T-cell (primary cell): ENCODE measurements at places on chromosomes 4 and X.

- DNase-seq: no peak
Measured at GRCh38 chrX:111309083-111309482, 38.8 kb upstream of the CAPN6 start.

GRCh38 chr4:169565606-169566005 lies 46.8 kb downstream of the NEK1 start:
- no peak for DNase-seq

DNA sequence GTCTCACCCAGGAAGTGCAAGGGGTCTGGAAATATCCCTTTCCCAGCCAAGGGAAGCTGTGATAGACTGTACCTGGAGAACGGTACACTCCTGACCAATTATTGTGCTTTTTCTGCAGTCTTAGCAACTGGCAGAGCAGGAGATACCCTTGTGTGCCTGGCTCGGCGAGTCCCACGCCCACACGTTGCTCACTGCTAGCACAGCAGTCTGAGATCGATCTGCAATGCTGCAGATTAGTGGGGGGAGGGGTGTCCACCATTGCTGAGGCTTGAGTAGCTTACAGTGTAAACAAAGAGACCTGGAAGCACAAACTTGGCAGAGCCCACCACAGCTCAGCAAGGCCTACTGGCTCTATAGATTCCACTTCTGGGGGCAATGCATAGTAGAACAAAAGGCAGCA lies 138.5 kb downstream of the CHRDL1 start:
- no peak for DNase-seq

DNA sequence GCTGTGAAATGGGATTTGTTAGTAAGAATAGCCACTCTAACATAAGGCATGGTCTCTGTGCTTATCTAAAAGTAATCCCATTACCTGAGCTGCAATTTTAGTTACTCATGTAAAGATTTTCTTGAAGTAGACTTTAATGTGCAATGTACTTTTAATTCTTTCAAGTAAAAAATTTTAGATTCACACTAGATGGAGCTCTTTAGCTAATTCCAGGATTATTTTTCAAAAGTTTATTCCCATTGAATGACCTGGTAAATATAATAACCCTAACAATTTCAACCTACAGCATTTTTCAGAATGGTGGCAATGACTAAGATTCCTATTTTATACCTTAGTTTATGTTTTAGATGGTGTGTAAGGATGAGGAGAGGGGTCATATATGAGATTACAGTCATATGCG lies 18.1 kb downstream of the USP38 start:
- DNase-seq: no peak

DNA sequence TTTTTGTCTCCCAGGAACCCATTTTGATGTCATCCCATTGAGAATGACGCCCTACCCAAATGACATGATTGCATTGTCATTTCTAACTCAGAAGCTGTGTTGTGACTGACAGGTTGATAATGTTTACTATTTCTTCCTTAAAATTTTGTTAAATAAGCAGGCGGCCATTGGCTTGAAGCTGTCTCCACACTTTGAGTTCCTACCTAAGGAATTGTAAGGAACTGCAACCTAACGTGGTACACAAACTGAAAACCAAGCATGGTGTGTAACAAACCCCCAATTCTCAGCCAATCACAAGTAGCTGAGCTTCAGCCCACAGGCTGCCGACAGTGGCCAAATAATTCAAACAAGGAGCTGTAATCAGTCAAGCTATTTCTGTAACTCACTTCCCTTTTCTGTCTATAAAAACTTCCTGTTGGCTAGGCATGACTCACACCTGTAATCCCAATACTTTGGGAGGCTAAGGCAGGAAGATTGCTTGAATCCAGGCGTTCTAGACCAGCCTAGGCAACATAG lies 2.9 kb upstream of the MND1 start:
- no peak for DNase-seq

GRCh38 chrX:110462957-110463356 lies 104.3 kb downstream of the RTL9 start:
- no peak for DNase-seq

DNA sequence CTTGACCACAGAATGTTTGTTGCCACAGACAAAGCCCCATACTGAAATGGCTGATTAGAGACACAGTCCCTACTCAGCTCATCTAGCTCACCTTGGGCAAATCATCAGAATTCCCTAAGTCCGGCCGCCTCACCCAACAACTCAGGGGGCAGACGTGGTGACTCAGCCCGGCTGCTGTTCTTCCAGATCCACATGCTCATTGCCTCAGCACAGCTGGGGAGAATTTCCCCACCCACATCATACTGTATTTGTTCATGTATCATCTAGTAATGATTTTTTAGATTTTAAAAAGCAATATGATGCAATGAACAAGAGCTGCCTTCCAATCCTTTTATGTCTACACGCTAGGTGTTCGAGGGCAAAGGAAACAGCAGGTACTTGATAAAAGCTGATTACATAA lies 333.8 kb upstream of the TENM3 start:
- DNase-seq: no peak

GRCh38 chr4:174275101-174275500 lies 8.4 kb downstream of the FBXO8 start:
- DNase-seq: no peak

- DNase-seq: no peak
Measured at GRCh38 chr4:88958080-88958479, 98.9 kb downstream of the FAM13A start.

- no peak for DNase-seq
Measured at GRCh38 chr4:67556436-67556835, 2.1 kb upstream of the STAP1 start.

DNA sequence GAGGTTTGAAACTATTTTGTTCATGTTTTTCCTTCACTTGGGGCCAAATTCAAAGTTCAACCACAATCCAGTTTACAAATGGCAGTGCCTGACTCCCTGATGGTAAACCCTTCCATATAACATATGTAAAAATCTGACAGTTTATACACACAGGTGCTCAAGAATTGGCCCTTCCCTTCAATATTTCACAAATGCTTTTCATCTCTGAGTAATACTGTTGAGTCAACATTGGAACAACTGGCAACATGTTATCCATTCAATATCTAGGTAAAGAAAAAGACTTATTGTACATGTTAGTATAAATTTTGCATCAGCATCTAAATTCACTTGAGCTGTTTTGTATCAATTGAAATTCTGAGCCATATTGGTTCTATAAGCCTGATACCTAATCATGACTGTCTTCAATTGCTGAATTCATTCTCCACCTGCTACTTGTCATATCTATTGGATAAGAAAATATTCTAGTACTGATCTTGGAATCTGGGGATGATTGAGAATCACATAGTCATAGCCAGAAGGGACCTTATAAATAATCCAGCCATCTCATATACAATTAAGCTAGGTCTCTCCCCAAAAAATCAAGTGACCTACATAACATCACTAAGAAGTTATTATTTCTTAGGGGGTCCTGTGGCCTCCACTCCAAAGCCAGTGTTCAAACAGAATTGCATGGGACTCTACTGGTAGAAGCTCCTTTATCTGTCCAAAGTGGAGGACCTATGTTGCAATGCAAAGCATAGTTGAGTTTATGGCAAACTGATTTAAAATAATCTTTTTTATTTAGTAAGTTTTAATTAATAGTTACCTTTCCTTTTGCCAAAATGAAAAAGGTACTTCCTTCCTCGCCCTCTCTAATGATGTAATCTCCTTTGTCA lies 61.9 kb downstream of the PRKG2 start:
- DNase-seq: no peak

- no peak for DNase-seq
Measured at GRCh38 chr4:36426741-36427140, 145.3 kb downstream of the DTHD1 start.

GRCh38 chr4:108008721-108009120 lies 19.0 kb downstream of the HADH start:
- no peak for DNase-seq

DNA sequence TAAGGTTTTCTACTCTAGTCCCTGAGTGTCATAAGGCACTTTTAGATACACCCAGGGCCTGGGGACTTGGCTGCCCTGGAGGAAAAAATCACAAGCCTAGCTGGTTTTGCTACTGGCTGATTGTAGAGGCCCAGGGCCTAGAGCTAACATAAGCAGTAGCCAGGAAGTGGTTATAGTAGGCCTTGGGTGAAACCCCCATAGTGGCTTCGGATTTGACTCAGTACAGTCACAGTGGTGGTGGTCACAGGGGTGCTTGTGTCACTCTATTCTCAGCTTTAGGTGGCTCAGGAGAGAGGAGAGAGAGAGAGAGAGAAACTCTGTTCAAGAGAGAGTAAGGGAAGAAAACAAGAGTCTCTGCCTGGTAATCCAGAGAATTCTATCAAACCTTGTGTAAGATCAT lies 194.5 kb upstream of the EDA2R start:
- no peak for DNase-seq

DNA sequence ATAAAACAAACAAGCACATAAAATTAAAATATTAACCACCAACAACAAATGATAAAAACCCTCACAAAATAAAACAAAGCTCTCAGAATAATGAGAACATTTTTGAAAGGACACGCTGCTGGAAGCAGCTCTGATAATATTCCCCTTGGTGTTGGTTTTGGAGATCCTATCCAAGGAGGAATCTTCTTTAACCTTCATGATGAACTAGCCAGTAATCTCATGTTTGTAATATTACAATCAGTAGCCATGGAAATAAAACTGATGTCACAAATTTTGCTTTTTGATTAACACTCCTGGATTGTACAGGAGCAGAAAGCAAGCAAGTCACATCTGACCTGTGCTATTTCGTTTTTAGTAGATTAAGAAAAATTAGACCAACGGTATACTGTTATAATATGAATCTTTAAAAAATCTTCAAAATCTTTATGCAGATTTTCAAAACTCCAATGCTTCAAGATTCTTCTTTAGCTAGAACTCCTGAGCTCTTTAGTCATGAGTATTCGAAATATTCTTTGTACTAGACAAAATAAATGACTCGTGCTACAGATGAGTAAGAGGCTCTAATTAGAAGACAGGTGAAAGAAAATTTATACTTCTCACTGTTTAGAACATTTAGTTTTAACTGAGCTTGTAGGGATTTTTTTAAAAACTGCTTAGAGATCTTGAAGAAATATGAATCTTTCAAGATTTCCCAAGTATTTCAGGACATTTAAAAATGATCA lies 154.1 kb downstream of the RASL11B start:
- DNase-seq: no peak

GRCh38 chr4:159516556-159517140 lies 413.8 kb downstream of the RAPGEF2 start:
- no peak for DNase-seq

DNA sequence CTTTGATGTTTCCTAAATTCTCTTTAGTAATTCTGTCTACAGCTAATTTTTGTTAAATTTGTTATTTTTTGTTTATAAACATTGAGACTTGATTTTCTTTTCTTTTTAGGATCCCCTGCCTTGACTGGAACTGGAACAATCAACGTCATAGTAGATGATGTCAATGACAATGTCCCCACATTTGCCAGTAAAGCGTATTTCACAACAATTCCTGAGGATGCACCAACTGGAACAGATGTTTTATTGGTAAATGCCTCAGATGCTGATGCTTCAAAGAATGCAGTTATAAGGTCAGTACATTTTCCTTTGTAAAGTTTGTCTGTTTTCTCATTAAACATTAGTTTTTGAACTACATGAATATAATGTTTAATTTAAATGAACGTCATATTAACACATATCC lies 119.4 kb downstream of the FAT4 start:
- DNase-seq: no peak

DNA sequence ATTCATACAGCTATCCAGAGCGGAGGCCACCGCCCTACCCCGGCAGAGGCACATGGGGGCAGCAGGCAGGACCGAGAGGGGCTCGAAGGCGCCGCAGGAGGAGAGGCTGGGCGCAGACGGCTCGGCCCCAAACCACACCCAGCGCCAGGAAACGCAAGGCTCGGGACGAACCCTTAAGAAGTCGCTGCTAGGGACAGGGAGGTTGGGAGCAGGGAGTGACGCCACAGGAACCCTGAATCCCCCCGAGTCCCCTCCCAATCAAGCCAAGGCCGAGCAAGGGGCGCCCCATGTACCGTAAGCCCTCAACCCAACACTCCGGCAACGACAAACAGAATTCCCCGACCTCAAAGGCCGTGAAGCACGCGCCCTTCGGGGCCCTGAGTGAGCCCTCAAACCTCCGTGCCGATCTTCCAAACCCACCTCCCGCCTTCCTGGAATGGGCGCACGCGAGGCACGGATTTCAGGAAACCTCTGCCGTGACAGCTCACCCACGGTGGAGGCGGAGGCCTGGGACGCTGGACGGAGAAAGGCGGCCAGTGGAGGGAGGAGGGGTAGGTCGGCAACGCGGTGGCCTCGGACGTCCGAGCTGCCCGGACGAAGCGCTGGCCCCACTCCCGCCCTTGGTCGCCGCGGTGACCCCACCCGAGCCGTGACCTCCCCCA lies 1.8 kb downstream of the ZFYVE28 start:
- DNase-seq: peak; percentile 28
